ENCODE measurements at places on chromosomes 16 and 17.

GRCh38 chr16:53112015-53112414 lies 57.2 kb downstream of the CHD9 start:
- DNase-seq = no peak

DNA sequence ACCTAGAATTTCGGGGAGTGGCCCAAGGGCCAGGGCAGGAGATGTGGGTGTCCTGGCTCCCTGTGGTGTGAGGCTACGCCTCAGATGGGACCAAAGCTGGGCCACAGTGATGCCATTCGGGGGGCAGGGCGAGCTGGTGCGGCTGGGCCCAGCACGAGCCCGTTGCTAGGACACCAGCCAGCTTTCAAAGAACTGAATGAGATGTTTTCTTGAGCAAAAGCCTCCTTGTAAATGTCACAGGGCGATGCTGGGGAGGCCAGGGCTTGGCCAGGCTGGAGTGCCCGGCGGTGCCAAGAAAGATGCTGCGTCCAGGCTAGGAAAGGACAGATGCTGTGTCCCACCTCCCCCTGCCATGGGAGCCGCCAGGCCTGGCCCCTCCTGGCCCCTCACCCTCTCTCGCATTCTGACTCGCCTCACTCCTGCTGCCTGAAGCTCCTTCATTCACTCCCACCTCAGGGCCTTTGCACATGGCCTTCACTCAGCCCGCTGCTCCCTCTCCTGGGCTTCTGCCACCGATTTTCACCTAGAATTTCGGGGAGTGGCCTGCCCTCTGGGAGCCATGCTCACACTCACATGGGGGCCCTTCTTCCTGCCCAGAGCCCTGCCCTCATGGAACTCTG lies 39.1 kb downstream of the CPNE2 start:
- DNase-seq = no peak

DNA sequence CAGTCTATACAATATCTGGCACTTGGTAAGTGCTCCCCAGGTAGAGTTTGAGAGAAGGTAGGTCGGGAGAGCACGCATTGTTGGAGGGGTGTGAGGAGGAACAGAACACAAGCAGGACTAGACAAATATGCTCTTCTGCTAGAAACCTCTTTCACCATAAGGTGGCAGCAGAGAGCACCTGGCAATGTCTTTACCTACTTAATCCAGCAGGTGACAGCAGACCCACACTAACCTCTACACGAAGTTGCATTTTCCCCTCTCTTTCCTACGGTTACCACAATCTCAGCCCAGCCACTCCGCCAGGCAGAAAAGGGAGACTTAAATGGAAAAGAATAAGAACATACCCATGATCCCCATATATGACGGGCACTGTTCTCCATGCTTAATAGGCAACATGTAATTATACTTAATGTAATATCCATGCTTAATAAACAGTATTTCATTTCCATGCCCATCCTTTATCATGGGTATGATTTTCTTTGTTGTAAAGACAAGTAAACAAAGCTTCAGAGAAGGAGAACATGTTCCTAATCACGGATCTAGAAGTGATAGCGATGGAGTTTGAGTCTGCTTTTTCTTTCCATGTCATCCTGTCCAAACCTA lies 55.1 kb upstream of the CCL2 start:
- DNase-seq = peak; percentile 32

DNA sequence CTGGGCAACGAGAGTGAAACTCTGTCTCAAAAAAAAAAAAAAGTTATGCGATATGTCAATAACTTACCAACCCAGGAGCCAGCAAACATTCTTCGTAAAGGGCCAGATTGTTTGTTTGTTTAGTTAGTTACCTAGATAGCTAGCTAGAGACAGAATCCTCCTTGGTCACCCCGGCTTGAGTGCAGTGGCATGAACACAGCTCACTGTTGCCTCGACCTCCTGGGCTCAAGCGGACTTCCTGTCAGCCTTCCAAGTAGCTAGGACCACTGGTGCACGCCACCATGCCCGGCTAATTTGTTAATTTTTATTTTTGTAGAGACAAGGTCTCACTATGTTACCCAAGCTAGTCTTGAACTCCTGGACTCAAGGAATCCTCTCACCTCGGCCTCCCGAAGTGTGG lies 113.0 kb downstream of the LITAF start:
- DNase-seq = no peak

DNA sequence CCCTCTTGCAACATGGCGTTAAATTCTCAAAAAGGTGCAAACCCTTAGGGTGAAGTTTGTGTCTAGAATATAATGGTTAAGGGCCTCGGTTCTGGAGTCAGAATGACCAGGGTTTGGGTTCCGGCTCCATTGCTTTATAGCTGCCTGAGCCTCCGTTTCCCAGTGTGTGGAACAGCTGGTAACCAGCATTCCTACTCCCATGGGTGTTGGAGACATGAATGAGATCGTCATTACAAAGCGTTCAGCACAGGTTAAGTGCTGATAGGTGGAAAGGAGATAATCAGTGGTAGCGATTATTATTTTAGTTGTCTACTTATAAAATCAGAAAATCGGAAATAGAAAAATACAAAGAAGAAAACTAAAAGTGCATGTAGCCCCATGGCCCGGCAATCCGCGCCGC lies 23.5 kb upstream of the ZCCHC14 start:
- no peak for DNase-seq

DNA sequence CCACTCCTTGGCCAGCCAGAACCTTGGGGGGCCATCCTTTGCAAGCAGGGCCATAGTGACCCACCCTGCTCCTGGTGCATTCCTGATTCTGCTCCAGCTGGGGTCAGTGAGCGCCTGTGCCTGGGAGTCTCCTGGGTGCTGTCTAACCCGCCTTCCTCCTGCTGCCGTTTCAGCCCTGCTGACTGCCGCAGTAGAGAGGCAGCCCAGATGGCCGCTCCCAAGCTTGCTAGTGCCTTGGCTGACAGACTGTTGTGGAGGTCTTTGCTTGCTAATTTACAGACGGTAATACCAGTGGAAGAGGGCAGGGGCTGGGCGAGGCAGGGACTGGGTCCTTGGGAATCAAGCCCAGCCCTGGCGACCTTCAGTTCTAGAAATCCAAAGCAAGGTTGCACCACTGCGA lies 99.6 kb downstream of the SOCS1 start:
- DNase-seq = no peak

GRCh38 chr17:16419074-16419928 lies 3.9 kb downstream of the TRPV2 start:
- peak; percentile 72 for DNase-seq

DNA sequence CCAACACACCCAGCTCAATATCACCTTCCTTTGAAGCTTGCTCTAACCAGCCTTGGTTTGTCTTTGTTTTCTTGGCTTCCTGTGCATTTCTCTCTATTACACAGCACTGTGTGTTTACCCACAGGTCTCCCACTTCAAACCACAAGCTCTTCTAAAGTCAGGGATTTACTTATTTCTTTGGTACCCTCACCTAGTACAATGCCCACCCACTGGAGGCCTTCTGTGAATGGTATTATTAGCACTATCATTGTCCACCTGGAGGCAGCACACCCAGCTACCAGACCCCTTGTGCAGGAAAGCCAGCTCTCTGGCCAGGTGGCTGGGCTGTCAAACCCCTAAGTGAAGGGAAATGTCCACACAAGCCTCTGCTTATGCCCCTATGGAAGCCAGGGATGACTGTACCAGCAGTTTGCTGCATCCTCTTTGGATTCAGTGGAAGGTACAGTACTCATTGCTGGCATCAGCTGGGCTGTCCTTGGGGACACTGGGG lies 9.4 kb upstream of the TOP2A start:
- no peak for DNase-seq

- no peak for DNase-seq
Observed at GRCh38 chr17:27840688-27841087, 40.4 kb upstream of the NOS2 start.

DNA sequence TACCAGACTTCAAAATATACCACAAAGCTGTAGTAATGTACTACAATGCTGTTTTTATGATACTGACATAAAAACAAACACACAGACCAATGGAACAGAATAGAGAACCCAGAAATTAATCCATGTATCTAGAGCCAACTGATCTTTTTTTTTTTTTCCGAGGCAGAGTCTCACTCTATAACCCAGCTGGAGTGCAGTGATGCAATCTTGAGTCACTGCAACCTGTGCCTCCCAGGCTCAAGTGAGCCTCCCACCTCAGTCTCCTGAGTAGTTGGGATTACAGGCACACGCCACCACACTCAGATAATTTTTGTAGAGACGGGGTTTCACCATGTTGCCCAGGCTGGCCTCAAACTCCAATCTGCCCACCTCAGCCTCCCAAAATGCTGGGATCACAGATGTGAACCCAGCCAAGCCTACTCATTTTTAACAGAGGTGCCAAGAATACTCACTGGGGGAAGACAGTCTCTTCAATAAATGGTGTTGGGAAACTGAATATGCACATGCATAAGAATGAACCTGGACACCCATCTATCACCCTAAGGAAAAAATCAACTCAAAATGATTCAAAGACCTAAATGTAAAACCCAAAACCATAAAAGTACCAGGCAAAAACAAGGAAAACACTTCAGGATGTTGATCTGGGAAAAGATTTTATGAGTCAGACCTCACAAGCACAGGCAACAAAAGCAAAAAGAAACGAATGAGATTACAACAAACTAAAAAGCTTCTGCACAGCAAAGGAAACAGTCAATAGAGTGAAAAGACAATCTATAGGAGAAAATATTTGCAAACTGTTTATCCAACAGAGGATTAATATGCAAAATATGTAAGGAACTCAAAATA lies 63.1 kb downstream of the STX8 start:
- no peak for DNase-seq

- DNase-seq = no peak
Observed at GRCh38 chr17:18229771-18230170, 4.3 kb downstream of the LLGL1 start.

DNA sequence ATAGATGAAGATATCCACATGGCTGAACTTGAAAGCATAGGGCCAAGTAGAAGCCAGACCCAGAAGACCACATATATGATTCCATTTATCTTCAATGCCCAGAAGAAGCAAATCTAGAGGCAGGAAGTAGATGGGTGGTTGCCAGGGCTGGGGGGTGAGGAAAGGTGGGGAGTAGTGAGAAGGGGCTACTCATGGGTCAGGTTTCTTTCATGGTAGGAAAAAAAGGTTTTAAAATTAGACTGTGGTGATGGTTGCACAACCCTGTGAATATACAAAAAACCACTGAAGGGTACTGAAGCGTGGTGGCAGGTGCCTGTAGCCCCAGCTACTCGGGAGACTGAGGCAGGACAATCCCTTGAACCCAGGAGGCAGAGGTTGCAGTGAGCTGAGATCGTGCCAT lies 5.4 kb downstream of the CD2BP2 start:
- DNase-seq = no peak

- DNase-seq = no peak
Observed at GRCh38 chr16:19749571-19750080, 31.6 kb downstream of the IQCK start.

GRCh38 chr17:56009795-56010651 lies 143.3 kb upstream of the ANKFN1 start:
- DNase-seq = no peak

GRCh38 chr17:8985054-8985701 lies 19.7 kb upstream of the PIK3R5 start:
- no peak for DNase-seq

- no peak for DNase-seq
Observed at GRCh38 chr16:17271687-17272086, 199.1 kb downstream of the XYLT1 start.

- DNase-seq = no peak
Observed at GRCh38 chr16:7437843-7438242, 105.2 kb downstream of the RBFOX1 start.

DNA sequence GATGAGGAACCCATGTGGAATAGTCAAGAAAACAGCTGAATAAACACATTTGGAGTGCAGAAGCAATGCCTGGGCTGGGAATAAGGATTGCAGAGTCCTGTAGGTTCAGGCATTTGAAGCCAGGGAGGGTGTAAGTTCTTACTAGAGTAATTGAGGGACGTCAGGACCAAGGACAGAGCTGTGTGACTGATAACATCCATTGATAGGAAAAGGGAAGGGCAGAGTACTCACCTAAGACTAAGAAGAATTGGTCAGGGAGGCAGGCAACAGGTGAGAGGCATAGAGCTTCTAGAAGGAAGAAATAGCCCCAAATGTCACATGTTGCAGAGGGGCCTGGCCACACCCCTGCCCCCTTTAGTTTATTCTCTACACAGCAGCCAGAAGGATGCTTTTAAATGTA lies 79.8 kb upstream of the TMEM132E start:
- no peak for DNase-seq

DNA sequence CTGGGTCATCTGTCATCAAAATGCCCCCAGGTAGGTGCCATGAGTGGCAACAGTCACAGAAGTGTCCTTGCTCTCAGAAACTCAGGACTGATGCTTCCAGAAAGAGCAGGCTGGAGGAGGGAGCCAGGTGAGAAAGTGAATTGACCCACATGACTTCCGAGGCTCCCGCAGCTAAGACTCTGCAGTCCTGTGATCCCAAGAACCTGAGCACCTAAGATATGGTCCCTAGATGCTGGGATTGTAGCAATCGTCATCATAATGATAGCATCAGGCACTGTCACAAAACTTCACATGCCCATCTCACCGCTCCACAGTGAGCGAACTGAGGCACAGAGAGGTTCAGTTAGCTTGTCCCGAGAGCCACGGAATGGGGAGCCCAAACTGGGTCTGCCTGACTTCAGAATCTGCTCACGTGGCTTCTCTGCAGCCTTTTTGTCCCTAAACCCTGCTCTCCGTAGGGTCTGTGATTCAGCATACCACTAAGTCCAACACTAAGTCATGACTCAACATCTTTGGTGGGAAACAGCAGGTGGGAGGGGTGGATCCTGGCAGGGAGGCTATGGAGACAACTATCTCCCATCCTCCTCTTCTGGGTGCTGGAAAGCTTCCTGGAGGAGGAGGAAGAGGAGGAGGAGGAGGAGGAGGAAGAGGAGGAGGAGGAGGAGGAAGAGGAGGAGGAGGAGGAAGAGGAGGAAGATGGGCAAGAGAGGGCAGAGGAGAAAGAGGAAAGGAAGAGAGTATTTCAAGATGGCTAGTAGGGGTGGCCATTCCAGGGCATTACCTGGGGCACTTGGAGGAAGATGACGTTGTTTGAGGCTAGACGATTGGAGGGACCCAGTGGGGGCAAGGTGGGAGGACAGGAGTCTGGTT lies 55.5 kb upstream of the DLX4 start:
- DNase-seq = no peak

GRCh38 chr17:79794659-79795511 lies 2.0 kb downstream of the CBX8 start:
- no peak for DNase-seq
